ENCODE measurements at places on chromosomes 6 and 20. TPM values are rescaled to one million over a fixed set of nuclear protein-coding genes. Genes with fewer than 3 reads are reported as not detected.

The PRPH2 gene
- 0.19 TPM for total RNA-seq

The RCAN2 gene
- total RNA-seq = 0.09 TPM

The DSP gene
- total RNA-seq = under 0.01 TPM

The AGPAT4 gene
- 8.5 TPM for total RNA-seq

The STK35 gene
- 15.4 TPM for total RNA-seq

The CST4 gene
- total RNA-seq = not detected
